ENCODE measurements at places on chromosomes 11 and 22.

GRCh38 chr22:33882991-33883390 lies 37.3 kb downstream of the LARGE1 start:
- DNase-seq = no peak

DNA sequence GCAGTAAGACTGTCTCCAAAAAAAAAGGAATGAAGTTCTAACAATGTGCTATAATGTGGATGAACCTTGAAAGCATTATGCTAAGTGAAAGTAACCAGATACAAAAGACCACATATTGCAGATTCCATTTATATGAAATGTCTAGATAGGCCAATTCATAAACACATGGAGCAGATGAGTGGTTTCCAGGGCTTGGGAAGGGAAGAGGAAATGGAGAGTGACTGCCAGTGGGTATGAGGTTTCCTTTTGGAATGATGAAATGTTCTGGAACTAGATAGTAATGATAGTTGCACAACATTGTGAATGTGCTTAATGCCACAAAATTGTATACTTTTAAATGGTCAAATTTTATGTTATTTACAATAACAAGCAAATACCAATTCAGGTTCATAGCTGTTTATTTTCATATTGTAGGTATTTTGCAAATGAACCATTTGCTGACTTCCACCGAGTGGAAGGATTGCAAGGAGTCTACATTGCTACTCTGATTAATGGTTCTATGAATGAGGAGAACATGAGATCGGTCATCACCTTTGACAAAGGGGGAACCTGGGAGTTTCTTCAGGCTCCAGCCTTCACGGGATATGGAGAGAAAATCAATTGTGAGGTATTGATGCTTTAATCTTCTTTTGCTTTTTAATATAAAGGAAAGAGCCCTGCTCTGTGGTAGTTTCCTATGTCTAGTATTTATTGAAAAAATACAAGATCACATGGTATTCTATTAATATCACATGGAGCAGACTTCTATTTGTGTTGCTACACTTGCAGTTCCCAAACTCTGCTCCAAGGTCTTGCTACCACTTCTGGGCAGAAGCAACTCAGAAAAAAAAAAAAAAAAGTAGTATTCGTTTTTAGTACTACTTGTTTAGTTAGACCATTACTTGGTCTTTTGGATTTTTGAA lies 67.7 kb upstream of the SORL1-AS1 start:
- no peak for DNase-seq

DNA sequence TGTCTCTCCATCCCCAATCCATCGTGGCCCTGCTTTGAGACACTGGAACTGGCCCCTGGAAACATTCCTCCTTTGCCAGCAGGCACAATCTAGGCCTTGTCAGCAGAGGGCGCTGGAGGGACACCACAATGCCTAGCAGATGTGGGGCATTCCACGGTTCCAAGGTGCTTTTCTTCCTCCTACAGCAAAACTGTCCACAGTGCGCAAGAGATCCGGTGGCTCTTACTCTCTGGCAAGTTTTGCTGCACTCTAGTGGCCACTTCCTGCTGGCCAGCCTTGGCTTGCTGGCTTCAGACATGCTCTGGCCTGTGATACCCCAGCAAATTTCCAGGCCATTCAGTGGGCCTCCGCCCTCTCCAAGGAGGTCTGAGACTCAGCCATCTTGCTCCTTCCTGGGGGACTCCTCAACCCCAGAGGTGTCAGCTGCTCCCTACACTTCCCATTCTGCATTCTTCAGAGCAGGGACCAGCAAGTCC lies 17.1 kb upstream of the RBM4B start:
- DNase-seq = peak; percentile 86

DNA sequence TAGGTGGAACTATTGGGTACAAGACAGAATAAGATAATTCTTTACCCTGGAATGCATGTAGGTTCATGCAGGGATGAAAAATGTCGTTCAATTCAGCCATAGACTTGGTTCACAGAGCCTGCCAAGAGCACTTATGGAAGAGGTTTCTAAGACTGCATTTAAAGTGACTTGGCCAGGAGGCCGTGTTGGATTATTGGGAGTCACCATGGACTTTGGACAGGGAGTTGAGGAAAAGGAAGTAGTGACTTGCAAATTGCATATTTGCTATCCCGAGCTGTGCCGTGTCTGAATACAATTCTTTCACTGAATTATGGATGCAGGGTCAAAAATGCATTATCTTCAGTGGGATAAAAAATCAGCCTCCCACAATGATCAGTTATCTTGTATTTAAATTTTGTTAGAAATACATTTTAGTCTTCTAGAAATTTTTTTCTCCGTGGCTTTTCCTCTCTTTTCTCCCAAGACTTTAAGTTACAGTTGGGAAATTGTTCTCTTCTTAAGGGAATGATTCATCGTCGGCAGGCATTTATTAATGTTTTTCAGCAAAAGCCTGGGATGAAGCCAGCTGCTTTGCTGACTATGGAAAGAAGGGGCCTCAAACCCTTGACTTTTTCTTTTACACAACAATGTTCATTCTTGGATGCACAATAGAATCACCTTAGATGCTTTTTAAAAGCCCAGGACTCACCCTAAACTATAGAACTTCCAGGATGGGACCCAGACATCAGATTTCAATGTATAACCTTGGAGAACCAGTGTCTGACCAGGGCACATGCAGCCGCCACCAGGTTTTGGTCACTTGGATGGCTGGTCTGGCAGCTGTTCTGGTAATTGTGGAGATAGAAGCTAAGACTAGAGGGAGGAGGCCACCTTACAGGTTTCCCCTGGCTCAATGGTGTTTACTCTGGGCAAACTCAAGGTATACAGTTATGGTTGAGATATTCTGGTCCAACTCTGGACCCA lies 70.8 kb downstream of the FAT3 start:
- DNase-seq = no peak

- DNase-seq = no peak
Measured at GRCh38 chr22:25555586-25555985, 8.9 kb upstream of the GRK3 start.

DNA sequence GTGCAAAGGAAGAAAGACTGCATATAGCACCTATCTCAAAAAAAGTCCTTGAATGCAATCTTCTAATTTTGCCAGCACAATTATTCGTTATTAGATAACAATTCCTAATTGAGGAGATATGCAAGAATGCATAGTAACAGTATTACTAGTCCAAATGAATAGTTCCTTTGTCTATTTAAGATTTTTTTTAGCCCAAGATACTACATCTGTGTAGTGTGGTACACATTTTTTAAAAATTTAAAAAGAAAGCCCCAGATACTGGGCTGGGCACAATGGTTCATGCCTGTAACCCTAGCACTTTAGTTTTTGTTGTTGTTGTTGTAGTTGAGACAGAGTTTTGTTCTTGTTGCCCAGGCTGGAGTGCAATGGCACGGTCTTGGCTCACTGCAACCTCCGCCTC lies 43.7 kb downstream of the RAB6A start:
- no peak for DNase-seq

- no peak for DNase-seq
Measured at GRCh38 chr22:25849522-25849921, 107.5 kb downstream of the MYO18B start.

- no peak for DNase-seq
Measured at GRCh38 chr11:2779499-2779980, 79.7 kb upstream of the KCNQ1OT1 start.

- no peak for DNase-seq
Measured at GRCh38 chr11:92979176-92979575, 9.7 kb downstream of the MTNR1B start.

DNA sequence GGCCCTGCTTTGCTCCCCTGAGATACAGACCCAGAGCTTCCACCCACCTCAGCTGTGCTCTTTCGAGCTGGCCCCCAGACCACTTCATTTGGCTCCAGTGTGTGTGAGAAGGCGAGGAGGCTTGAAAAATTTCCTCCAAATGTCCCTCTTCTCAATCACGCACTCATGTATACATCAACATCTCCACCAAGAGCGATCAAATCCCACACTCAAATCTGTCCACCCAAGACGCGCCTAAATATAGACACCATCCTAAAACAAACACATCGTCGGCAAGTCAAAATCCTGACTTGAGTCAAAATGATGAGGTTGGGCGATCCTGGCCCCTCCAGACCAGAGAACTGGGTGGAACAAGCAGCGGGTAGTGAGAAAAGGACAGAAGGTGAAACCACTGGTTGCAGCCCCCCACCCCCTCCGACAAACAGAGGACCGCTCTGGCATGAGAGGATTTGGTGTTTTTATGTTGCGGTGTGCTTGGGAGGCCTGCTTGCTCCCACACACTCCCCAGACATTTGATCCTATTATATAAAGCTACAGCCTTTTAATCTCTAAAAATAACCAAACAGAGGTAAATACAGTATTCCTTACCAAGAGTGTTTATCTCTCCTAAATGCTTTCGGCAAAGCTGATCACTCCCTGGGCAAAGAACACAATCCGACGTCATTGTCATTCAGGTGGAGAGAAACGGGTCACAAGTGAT lies 10.2 kb downstream of the MN1 start:
- no peak for DNase-seq

- no peak for DNase-seq
Measured at GRCh38 chr22:47372596-47373385, 610.3 kb downstream of the TBC1D22A start.

DNA sequence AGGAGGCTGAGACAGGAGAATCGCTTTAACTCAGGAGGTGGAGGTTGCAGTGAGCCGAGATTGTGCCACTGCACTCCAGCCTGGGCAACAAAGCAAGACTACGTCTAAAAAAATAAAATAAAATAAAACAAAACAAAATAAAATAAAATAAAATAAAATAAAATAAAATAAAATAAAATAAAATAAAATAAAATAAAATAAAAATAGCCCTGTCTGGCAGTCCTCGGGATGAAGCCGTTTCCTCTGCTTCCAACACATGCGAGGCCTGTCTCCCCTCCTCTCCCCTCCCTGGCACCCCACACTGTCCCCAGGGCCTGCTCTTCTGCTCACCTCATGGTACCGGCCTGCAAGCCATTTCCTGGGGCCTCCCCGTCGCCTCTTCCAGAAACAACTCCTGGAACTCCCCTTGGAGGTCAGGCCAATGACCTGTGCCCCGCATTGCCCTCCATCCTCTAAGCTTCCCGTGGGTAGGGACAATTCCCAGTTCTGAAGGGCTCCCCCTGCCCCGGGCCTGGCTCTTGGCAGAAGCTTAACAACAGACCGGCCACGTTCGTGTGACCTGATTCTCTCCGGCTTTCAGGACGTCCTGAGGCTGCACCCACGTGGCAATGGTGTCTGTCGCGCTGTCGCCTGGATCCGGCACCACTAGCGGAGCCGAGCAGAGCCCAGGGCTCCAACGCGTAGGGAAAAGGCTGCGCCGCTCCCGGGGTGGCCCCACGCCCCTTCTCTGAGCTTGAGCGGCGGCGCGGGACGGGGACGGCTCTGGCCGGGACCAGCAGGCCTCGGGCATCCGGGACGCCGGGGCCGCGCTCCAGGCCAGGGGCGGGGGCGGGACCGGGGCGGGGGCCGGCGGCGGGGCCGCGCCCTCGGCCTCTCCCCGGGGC lies 456 bp upstream of the PARVB start:
- DNase-seq = no peak

DNA sequence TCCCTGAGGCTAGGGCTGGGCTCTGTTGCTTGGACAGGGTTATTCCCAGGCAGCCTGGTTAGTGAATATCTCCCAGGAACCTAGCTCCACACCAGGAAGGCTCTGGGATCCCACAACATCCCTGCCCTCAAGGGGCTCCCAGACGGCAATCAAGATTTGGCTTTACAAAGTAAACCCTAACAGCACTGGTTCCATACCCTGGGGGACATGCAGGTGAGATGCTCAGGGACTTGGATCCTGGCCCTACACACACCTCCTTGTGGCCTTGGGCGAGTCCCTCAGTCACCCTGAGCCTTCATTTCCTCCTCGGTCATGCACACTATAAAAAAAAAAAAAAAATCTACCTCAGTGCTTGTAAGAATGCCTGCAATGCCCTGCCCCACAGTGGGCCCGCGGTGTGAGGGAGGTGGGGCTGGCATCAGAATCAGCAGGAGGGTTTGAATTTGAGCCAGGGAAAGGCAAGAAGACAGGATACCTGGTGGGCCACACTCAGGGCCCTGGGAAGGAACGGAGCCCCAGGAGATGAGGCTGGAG lies 86.3 kb downstream of the MORC2 start:
- no peak for DNase-seq

DNA sequence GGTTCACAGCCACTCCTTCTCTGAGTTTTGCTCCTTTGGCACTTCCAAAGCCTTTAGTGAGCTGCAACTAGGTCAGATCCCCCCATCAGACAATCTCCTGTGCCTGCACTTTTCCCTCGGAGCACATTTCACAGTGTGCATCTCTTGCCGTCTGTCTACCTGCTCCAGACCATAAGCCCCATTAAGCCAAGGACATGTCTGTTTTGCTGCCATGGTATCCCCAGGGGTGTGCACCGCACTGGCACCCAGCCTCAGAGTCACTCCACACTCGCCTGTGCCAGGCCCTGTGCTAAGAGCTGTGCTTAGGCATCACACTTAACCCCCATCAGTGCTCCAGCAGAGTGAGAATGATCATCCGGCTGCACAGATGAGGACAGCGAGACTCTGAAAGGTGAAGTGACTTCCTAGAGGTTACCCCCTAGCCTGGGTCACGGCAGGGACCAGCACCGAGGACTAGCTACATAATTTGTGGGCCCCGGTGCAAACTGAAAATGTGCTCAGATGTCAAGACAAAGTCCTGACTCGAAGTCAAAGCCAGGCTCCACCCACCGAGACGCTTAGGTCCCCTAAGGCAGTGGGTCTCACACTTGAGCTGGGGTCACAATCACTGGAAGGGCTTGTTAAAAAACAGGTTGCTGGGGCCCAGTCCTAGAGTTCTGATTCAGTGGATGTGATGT lies 33.9 kb downstream of the ARRB1 start:
- no peak for DNase-seq

- no peak for DNase-seq
Measured at GRCh38 chr11:69439127-69439526, 42.3 kb upstream of the LINC01488 start.

DNA sequence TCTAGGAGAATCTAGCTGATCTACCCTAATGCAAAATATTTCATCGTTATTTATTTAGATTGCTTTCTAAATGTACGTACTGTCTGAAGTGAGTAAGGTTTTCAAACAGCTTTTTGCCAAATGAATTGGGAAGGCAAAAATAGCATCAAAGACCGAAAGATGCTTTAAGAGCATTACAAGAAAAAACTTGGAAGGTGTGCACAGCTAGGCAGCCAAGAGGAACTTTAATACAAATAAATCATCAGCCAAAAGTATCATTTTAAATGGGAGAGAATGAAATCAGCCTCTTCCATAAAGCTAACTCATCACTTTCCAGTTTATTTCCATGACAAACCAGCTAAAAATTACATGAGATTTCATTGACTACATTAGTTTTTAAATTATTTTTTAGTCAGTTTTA lies 30.2 kb upstream of the CFAP300 start:
- no peak for DNase-seq

DNA sequence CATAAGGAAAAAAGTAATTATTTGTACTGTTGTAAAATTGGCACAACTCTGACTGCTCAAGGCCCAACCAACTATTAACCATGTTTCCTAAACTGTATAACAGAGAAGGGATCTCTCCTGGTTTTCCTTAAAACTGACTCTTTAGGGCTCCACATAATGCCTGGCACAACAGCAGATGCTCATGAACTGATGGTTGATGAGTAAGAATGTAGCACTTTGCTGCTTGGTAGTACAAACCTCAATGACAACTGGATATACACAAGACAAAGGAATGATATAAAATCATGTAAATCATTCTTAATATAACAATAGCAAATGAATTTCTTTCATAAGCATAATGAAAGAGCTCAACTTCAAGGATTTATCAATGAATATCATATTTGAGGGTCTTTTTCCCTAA lies 11.7 kb downstream of the MSANTD2 start:
- DNase-seq = no peak
